ENCODE measurements at places on chromosomes 2 and 18.

DNA sequence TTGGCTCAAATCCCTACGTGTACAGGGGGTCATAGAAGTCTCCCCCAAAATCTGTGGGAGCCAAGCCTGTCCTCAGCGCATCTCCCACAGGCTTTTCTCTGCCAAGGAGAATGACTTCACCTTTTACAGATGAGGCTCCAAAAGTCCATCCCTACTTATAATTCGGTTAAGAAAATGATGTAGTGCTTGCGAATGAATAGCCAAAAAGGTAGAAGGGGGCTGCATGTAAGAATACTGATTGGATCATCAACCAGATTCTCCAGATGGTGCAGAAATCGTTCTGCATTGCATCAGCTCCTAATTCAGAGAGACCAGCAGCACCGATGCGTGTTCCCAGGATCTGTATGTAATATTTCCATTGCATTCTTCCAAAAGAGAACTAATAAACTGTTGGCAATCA lies 91.9 kb downstream of the EPHA4 start:
- DNase-seq, result peak; percentile 8

GRCh38 chr2:241821460-241822263 lies 12.7 kb downstream of the NEU4 start:
- no peak for DNase-seq

DNA sequence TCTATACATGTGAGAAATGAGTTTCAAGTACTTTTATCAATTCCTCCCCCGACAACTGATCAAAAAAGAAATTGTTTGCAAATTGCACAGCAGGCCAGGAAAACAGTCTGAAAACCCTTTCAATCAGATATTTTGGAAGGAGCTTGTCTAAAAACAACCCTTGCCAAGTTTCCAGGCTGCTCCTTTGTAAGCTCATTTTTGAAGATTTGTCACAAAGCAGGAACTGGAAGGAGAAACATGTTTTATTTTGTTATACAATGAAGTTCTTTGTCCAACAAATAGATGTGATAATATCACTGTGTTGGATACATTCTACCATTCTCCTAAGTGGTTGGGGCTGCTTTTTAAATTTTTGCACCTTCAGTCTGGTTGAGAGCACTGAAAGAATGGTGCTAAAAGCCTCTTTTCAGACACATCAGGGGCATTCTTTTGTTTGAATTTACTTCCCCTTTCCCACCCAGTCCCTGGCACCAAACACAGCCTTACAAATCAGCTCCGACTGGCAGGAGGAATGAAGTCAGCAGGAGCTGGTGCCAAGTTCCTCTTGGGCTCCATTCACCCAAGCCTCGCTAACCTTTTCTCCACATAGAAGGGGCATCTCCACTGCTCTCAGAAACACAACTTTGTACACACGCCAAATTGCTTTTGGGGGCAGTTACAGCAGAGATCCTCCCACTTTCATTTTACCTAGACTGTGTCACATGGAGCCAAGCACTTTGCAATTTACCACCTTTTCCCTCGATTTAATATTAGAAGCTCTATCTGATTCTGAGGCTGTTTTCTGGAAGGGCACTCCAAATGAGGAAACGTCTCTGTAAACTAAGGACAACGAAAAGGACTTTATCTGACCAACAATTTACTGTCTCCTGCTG lies 88.0 kb downstream of the C1D start:
- DNase-seq, result peak; percentile 25

- DNase-seq, result no peak
Measured at GRCh38 chr2:62309465-62310091, 113.7 kb downstream of the B3GNT2 start.

DNA sequence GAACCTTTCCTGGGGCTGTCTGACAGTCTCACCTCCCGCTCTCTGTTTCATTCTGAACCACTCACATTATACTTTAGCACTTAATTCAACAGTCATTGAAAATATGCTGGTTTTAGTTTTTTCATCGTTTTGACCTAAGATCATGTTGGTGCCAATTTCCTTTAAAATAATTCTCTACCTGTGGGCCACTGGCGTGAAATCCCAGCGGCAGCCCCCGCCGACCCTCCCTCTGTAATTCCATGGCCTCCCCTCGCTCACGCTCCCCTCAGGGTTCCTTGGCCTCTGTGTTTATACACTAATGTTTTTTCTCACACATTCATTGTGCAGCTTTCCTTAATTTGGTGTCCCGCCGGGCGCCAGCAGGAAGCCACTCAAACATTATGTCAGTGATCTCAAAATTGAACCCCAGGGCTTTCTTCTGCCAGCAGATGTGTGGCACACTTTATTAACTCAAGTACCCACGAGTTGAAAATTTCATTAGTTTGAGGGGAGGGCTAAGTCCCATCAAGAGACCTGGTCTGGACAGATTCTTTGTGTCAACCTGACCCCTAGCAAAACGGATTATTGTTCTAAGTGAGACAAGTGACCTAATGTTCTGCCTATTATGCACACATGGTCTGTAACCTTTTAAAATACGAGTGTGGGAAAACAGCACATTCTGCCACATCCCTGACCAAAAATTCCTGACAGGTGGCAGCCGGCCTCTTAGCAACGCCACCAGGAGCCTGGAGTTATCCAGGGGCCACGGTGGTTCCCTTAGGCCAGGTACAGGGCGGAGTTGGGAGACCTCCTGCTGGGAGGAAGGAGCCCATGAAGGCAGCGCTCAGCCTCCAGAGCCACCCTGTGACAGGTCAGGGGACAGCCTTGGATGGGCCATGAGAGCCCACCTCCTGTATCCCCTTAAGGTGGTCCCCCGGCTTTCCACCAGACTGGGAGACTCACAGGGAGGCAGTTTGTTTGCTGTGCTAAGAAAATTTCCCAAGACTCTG lies 53.1 kb downstream of the APOB start:
- DNase-seq, result no peak

DNA sequence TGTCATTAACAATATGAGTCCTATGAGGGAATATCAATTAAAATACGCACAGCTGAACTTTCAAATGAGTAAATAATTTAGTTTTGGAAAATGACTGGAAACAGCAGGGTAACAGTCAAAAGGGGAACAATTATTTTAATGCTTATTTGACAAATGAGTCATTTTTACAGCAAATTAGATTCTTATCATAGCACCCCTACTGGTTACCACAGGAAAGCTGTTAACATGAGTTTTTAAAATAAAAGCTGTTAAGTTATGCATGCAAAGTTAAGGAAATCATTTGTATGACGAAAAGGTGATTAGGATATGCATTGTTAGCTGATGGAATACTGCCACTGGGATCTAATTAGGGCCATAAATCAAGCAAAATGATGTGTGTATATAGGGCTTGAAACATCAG lies 435.1 kb upstream of the MEIS1 start:
- peak; percentile 16 for DNase-seq

DNA sequence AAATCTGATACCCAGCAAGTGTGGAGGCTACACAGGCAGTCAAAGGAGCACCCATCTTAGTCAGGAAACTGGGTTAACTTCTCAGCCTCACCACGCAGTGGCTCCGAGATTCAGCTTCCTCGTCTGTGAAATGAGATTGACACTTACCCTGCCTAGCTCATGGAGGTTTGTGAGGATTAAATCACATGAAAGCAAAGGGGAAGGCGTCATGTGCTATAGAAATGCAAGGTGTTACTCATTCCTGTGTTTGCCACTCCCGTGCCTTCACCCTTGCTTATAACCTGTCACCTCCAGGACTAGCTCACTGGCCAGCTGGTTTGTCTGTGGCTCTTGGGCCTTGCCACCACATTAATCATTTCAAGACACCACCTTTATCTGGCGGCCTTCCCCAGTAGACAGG lies 118.9 kb upstream of the FOSL2 start:
- no peak for DNase-seq

DNA sequence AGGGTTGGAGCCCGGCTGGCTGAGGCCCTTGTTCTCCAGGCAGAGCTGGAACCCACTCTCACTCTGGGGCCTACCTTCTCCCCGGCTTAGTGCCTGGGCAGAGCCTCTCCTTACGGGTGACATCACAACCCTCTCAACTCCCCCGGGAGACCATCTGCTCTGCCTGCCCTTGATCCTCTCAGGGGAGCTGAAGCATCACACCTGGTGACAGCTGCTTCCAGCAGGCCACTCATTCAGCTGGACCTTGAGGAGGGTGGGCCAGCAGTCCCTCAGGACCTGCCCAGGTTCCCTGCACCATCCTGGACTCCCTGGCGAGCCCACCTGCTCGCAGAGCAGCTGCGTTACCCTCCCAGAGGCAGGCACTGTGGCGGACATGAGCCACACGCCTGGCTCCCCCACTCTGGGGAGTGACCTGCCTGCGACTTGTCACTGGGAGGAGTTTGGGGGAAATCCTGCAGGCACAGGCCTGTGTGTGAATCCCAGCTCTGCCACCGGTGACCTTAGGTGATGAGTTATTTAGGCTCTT lies 13.1 kb downstream of the HS6ST1 start:
- DNase-seq, result peak; percentile 58

Measured in GM23248 (cell line).